Stimulated activated CD8-positive, alpha-beta memory T cell treated with anti-CD3 and anti-CD28 coated beads, Interleukin-12 subunit alpha, Interleukin-12 subunit beta, amount 100 ng/mL, for 1 hour (primary cell): ENCODE measurements at places on chromosomes 6 and 20.

GRCh38 chr20:19435821-19436220 lies 223.4 kb downstream of the SLC24A3 start:
- no peak for DNase-seq

DNA sequence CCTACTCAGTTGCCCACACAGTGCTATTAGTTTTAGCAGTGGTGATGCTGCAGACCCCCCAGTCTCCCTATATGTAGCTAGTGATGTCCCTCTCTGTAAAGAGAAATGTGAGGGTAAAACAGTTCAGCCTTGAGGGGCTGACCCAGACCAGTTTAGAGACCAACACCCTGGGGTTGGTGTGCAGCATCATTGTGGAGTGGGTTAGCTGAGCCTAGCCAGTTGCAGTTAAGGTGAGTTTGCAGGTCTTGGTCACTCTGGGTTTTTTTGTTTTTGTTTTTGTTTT lies 401 bp upstream of the B3GALT4 start:
- DNase-seq: no peak

- DNase-seq: no peak
Measured at GRCh38 chr6:170130201-170130621, 160.7 kb downstream of the DLL1 start.

DNA sequence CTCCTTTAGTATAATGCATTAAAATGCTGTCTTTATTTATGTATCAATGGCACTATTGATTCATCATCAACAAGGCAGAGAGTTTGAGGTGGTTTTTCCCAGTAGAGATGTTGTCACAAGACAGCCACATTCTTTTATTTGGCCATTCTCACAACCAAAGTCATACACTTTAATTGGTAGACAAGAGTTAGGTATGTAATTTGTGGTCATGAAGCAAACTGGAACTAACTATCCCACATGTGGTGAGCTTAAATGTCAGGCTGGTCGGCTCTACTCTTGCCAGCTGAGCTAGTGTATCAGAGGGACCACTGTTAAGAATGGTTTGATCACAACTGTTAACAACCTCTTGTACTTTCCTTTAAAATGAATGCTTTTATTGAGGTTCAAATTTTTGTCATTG lies 714.6 kb downstream of the CD109 start:
- DNase-seq: no peak

GRCh38 chr6:53770780-53771249 lies 24.0 kb upstream of the LRRC1 start:
- DNase-seq: no peak

DNA sequence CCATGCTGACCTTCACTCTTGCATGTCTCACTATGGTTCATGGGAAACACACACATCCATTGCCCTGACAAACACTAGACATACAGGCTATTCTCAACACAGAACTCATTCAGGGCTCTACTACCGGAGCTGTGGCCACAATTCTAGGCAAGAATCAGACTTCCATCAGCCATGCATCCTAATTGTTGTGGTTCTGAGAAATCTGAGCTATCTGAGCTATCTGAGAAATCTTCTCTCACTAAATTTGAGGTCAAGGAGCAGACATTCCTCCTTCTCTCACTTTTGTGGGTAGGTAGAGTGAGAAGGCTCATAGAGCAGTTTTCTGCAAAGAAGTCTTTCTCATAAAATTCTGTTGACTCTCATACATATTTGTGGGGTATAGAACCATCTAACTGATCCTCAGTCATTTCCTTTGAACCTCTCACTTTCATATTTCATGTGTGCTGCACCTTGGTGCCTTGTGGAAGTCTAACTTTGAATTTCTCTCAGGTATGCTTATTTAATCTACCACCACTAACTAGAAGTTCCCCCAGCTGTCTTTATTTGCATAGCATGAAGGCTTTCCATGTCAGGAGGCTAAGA lies 43.6 kb downstream of the ADGRF1 start:
- no peak for DNase-seq

DNA sequence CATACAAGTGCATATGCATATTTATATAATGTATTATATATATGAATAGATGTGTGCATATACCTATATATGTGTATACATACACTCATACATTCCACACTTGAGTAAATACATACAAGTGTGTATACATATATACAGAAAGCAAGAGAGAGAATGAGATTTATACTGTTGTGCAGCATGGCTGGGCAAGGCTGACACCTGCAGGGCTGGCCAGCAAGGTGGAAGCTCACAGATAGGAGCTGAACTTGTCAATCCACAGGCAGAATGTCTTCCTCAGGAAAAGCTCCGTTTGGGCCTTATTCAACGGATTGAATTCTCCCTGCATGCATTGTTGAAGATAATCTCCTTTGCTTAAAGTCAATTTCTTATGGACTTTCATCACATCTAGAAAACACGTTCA lies 256.7 kb downstream of the ZNF217 start:
- no peak for DNase-seq

GRCh38 chr6:56241124-56241802 lies 6.1 kb downstream of the COL21A1 start:
- no peak for DNase-seq

DNA sequence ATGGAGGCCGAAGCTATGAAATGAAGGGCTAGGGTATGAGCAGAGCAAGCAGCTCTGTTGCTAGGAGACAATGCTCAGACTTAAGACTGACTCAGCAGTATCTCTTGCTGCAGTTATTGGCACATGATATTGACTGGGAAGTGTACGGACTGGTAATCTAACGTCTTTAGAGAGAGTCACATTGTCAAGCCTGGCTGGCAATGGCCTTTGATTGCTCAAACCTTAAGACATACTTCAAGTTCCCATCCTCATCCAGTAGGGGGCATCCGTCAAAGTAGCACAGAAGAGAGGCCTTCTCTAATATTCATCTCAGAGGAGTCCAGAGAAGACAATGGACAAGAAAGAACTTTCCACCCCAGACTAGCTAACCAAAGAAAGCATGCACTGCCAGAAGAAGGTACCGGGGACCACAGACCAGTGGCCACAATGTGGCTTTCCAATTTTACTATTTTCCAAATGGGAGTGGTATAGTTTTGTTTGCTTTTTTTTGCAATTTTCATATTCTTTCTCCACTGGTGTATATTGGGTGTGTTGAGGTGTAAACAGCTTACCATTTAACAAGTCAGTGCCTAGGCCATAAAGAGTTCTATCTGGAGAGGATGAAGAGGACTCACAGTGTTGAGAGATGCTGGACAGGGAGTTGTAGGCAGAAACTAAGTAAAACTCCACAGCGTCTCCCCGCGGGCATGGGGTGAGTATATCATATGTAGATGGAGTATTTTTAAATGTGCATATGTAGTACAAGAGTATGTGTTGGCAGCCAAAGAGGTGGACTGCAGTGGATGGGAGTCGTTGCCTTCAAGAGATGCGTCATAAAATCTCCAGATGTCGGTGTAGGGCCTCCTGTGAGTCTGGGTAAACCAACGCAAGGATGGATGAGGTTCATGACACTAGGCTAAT lies 36.7 kb downstream of the LRFN2 start:
- DNase-seq: no peak

DNA sequence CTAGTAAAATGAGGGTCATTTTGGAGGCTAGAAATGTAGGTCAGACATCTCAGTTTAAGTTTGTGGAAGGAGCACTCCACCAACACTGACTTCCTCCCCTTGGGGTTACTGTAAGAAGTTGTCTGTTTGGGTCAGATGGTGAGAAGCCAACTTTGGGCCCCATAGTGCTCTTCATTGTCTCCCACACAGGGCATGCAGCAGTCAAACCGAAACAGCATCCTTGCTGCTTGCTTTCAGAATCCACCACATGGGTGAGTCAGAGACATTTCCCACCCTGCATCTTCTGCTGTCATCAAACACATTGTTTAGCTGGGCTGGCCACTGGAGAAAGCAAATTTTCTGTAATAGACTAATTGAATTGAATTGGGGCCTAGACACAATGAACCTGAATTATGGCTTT lies 16.8 kb downstream of the IL17F start:
- no peak for DNase-seq

- DNase-seq: peak; percentile 9
Measured at GRCh38 chr6:143806282-143807102, 36.6 kb upstream of the LTV1 start.

DNA sequence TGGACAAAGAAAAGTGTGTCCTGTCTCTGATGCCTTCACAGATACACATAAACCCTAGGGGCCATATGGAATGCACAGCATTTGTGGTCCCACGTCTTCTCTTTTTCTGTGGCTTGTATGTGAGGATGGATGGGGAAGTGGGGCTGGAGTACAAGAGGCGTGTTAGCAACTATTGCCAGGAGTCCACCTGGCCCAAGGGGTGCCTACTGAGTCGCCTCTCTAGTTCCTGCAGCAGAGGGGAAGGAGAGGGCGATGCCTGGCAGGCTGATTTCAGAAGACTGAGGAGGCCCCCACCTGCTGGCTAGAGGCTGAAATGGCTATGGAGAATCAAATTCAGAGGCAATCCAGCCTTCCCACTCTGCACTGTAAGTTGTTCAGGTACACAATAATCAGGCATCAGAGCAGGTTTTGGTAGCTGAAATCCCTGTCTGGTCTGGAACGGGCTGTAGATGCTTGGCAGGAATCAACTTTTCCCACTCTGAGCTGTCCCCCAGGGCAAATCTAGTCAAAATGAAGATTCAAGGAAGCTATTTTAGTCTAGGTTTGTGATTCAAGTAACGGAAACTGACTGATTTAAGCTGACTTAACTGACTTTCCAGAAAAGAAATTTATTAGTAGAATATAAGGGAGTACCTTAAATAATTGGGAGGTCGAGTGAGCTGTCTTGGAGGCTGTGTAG lies 14.9 kb upstream of the PPARD start:
- peak; percentile 67 for DNase-seq

DNA sequence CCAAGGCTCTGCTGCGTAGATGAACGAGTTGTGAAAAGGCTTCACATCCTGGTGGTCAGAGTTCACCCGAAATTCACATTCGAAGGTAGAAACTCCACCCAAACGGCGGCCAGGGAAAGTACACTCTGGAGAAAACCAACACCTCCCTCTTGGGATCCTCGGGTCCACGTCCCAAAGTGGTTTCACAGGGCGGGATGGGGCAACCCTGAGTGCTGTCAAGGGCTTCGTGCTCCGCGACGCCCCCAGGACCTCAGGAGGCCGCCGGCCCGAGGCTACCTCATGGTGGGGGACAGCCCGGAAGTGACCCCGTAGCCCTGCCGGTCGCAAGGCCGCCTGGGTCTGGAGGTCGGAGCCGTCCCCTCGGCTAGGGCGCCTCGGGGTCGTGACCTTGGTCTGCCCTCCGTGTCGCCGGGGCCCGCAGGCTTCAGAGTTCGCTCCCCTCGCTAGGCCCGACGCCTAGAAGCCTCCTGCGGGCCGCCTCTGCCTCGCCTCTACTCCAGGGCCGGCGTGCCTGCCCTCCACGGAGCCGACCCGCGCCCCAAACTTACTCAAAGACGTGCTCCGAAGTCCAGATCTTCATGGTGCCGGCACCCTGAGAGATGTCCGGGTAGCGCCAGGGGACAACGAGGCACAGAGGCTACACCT lies at the start of gene PRELID3B:
Gene PRELID3B, minus strand, starts transcription at position 636 of the 645 bp plus-strand sequence. Its CDS starts 56 bp downstream, at position 580.
- DNase-seq: no peak

DNA sequence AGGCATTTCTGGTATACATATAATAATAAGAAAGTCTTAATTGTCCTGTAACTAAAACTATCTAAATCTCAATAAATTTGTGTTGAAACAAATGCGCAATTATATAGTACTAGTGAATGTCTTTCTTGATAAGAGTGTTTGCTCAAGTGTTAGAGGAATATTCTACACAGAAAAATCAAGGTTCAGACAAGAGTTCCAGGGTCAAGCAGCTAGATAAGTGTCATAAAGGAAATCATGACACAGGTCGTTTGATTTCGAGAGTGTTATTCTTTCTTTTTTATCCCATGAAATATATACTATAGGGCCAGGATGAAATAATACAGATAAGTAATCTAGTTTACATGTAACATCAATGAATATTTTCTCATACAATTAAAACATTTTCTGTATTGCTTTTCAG lies 366.1 kb downstream of the UTRN start:
- DNase-seq: no peak

GRCh38 chr20:31603822-31604566 lies 1.1 kb upstream of the ID1 start:
- peak; percentile 50 for DNase-seq

DNA sequence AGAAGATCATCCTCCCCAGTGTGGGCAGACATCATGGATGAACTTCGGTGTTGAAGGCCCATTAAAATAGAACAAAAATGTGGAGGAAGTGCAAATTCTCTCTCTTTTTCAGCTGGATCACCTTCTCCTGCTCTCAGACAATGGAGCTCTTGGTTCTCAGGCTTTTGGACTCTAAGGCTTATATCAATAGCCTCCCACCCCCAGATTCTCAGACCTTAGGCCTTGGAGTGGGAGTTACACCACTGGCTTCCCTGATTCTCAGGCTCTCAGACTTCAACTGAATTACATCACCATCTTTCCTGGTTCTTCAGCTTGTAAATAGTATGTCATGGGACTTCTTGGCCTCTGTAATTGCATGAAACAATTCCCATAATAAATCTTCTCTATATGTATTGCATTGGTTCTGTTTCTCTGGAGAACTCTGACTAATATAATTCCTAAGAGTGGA lies 36.6 kb downstream of the NSFL1C start:
- no peak for DNase-seq

- DNase-seq: no peak
Measured at GRCh38 chr6:13550656-13551055, 23.7 kb upstream of the SIRT5 start.

DNA sequence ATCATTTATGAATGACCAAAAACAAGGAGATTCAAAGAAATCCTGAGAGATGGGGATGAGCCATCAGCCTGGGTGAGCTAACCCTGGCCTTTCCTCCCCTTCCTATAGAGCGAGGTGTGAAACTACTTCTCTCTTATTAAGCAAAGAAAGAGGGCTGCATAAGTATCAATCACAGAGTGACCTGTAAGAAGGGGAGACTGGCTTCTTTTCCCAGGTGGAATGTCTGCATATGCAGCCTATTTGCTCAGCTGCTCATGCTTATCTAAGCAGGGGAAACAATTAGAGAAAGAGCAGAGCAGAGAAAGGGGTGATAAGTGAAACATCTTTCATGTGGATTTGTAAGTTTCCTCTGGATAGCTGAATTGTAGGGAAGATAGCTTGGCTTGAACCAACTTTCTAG lies 160.0 kb downstream of the PKHD1 start:
- no peak for DNase-seq
